ENCODE measurements at places on chromosomes 16 and 17.

DNA sequence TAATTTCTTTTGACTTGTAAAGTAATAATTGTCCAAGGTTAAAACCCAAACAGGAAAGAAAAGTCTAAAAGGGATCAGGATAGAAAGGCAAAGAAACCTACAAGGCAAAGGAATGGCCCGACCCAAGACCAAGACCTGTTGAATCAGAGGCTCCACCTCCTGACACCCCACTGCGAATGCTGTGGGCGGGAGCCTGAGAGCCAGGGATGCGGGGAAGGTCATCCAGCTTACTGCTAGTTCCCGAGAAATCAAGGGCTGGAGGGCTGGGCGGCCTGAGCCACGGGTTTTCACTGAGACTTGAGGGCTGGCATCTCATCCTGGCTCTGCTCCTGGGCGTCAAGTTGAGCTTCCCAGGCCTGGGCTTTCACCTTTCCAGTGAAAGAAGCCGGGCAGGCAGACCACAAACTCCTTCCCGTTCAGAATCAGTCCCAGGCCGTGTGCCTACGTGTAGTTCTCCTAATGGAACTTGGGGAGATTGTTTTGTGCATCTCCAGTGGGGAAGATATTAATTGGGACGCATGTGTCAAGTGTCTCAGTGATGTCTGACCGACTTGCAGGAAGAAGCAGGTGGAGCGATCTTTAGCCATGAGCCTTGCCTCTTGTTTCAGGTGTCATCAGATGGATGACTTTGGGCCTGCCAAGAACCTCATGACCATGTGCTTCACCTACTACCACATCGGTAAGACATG lies 36.9 kb downstream of the CIBAR2 start:
- no peak for DNase-seq

DNA sequence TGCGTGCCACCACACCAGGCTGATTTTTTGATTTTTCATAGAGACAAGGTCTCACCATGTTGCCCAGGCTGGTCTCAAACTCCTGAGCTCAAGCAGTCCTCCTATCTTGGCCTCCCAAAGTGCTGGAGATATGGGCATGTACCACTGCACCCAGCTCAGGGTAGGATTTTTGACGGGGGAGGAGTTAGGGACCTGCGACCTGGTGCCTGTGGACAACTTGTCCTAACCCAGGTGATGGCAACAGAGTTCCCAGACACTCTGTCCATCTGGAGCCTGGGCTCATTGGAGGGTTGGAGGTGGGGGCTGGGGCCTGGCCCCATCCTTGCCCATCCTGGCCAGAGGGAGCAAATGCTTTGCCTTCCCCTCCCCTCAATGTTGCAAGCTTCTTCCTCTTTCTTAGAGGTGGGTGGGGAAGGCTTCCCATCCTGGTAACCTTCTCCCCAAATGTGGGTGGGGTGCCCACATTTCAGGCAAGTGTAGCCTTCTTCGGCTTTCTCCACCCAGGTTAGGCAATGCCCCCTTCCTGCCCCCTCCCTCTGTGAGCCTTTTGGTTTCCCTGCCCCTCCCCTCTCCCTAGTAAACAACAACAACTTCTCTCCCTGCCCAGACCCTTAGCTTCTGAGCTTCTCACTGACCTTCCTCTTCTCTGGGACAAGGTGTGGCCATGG lies 24.9 kb downstream of the RARA start:
- no peak for DNase-seq

GRCh38 chr16:88639231-88640038 lies 1.1 kb downstream of the IL17C start:
- no peak for DNase-seq

DNA sequence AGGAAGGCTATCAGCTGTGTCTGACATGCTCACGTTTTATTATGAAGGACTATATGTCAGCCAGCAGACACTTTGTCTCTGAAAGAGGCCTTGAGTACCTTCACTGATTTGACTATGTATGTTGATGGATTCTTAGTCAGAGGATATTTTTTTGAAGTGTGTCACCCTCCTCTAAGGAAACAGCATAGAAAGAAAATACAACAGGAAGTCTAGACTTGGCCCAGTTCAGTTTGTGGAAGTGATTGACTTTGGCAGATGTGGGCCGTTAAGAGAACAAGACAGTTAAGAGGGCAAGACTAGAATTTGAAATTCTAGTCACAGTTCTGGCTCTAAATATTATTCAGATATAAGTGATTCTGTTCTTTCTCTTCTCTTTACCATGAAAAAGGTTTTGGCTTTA lies 471.5 kb downstream of the CDH8 start:
- DNase-seq, result no peak

DNA sequence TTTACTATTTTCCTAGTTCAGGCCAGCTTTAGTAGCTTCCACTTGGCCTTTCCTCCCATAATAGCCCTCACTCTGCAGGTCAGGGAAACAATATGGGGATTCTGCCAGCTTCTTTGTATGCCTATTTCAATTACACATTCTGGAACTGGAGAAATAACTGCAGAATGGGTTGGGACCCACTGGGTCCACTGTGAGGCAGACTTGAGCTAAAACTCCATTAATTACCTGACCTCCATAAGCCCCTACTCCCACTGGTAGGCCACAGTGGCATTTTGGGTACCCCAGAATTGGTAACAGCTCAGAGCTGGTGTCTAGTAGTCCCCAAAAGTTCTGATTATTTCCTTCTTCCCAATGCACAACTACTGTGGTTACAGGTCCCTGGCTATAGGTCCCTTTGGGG lies 16.7 kb upstream of the TENT4B start:
- DNase-seq, result no peak

GRCh38 chr16:14003074-14003570 lies 68.0 kb upstream of the MRTFB start:
- DNase-seq, result peak; percentile 86

GRCh38 chr17:17151055-17151454 lies 55.1 kb downstream of the PLD6 start:
- no peak for DNase-seq

- DNase-seq, result no peak
These were observed 9.9 kb upstream of the CMTM4 start for GRCh38 chr16:66706506-66706880.

DNA sequence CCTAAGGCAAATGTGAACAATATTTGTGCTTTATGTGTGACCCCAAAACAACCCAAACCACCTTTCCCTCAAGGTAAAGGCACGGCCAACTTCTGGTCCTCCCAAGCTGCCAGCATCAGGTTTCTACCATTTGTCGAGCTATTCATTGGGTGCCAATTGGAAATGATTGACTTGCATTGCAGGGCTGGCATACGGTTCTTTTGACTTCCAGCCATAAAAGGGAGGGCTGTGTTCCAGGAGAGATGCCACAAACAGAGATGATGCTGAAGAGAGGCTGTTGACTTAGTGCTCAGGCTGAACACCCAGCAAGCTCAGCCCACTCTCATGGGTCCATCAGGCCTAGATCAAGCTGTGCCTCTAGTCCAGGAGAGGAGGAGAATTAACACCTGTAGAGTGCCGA lies 252.4 kb downstream of the GRIN2A start:
- no peak for DNase-seq

GRCh38 chr17:78504156-78504925 lies 72.9 kb downstream of the DNAH17 start:
- no peak for DNase-seq

GRCh38 chr16:67694611-67695010 lies 24.5 kb downstream of the GFOD2 start:
- DNase-seq, result no peak

Data from NCI-H146 (cell line).